CD4-positive, alpha-beta T cell (primary cell): ENCODE measurements at places on chromosomes 2 and 18. TPM values are rescaled to one million over a fixed set of nuclear protein-coding genes. Genes with fewer than 3 reads are reported as not detected.

FAM117B gene
- total RNA-seq, result 50.4 TPM

HOXD12 gene
- not detected for total RNA-seq

ASPRV1 gene
- 0.81 TPM for total RNA-seq

CYP26B1 gene
- 0.05 TPM for total RNA-seq

GRCh38 chr2:28247290-28247689, 145.4 kb upstream of the FOSL2 start:
- H3K4me1 ChIP-seq, result peaks cover 4% of the 10 kb centered on the region
- H3K27me3 ChIP-seq, result no peaks in the 10 kb centered on the region
- no peaks in the 10 kb centered on the region for H3K36me3 ChIP-seq

DNA sequence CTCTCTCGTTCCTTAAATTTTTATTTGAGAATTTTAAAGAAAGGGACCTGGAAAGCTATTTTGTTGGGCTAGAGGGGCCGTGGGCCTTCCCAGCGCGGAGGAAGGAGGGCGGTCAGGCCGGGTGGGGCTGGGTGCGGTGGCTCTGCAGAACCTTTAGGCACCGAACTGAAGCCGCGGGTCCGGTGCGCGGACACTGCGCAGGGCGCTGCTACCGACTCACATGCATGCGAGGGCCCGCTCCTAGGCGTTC, 1.6 kb upstream of the TWIST2 start:
- no peak overlapping the region for H3K27ac ChIP-seq
- H3K4me3 ChIP-seq, result no peak overlapping the region
- H3K36me3 ChIP-seq, result no peaks in the 10 kb centered on the region
- peaks cover 10% of the 10 kb centered on the region for H3K4me1 ChIP-seq
- H3K27me3 ChIP-seq, result peaks cover 72% of the 10 kb centered on the region
- no peak for DNase-seq

- no peaks in the 10 kb centered on the region for H3K36me3 ChIP-seq
- no peak for DNase-seq
- peaks cover 7% of the 10 kb centered on the region for H3K27me3 ChIP-seq
- no peaks in the 10 kb centered on the region for H3K4me1 ChIP-seq
- no peak overlapping the region for H3K4me3 ChIP-seq
These were observed 29.4 kb downstream of the SIX3 start for GRCh38 chr2:44970846-44971450.

DNA sequence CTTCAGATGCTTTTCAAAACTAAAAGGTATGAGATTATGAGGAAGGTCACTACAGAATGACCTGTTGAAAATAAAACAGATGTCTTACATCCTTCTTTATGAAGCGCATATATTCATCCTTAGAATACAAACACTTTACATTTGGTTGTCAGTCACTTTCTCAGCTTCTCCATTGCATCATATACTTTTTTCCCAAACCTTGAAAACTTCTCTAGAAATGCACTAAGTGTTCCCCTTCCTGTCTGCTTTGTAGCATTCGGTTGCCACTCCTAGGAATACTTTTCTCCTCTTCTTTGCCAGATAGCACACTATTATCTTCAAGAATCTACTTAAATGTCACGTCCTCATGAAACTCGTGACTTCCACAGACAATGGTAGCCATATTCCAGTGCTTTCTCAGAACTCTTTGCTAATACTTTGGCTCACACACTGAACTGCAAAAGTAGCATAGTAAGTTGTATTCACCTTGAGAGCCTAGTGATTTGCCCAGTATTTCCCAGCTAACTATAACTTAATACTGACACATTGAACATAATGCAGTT, 27.6 kb downstream of the DSC1 start:
- H3K27ac ChIP-seq, result no peak overlapping the region
- DNase-seq, result no peak
- H3K27me3 ChIP-seq, result no peaks in the 10 kb centered on the region
- no peaks in the 10 kb centered on the region for H3K36me3 ChIP-seq
- H3K4me3 ChIP-seq, result no peak overlapping the region
- no peaks in the 10 kb centered on the region for H3K4me1 ChIP-seq

DNA sequence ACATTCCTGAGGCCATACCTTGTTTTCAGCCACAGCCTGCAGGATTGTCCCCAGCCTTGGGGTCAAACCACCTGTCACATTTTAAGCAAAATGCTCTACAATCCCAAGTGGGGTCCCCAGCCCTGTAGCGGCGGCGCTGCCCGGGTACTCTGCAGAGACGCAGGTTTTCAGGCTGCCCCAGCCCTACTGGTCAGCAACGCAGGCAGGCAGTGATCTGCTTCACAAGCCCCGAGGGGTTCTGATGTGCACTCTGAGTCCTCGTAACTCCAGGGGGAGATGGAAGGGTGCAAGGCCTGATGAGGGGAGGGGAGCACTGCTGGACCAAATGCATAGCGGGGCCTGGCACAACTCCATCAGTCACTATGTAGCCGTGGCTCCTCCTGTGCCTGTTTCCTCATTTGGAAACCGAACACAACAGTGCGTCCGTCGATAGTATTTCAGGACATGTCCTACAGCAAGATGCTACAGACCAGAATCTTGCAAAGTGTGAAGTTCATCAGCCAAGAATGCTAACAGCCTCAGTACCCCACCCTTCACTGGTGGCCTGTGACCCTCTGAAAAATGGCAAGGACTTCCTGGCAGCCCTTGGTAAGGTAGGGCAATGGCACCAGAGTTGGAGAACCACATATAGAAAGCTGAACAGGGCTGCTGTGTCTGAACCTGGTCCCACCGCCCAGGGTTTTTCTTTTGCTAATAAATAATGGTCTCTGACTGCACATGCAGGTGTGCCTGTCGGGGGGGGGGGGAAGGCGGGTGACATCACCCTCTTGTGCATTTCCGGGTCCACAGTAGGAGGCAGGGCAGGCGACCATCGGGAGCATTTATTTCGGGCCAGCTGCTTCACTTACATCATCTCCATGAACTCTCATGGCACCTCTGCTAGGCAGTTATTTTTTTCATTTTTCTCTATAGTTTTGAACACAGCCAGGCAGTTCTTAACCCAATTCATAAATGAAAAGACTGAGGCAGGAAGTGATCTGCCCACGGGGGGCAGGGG, 50.6 kb upstream of the TFCP2L1 start:
- no peaks in the 10 kb centered on the region for H3K4me1 ChIP-seq
- H3K4me3 ChIP-seq, result no peak overlapping the region
- H3K36me3 ChIP-seq, result peaks cover 21% of the 10 kb centered on the region
- no peaks in the 10 kb centered on the region for H3K27me3 ChIP-seq
- DNase-seq, result no peak
